ENCODE measurements at places on chromosomes 2 and 18.

DNA sequence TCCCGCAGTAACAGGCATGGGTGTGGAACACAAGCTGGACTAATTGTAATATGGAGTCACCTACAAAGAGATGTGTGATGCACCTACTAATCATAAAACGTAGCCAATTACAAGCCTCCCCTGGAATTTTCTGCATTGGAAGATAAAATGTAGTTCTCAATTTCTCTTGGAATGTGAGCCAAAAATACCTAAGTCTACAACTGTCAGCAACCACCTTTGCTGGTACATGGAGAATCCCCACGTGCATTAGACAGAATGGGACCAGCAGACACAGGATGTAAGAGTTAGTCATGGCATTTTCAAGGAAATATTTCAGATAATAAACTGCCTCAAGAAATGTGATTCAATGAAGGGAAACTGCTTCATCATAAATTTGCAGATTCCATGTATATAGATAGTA, 85.6 kb upstream of the DCC start:
- DNase-seq = no peak

GRCh38 chr2:74742471-74742870, 88.4 kb downstream of the SEMA4F start:
- DNase-seq = no peak

DNA sequence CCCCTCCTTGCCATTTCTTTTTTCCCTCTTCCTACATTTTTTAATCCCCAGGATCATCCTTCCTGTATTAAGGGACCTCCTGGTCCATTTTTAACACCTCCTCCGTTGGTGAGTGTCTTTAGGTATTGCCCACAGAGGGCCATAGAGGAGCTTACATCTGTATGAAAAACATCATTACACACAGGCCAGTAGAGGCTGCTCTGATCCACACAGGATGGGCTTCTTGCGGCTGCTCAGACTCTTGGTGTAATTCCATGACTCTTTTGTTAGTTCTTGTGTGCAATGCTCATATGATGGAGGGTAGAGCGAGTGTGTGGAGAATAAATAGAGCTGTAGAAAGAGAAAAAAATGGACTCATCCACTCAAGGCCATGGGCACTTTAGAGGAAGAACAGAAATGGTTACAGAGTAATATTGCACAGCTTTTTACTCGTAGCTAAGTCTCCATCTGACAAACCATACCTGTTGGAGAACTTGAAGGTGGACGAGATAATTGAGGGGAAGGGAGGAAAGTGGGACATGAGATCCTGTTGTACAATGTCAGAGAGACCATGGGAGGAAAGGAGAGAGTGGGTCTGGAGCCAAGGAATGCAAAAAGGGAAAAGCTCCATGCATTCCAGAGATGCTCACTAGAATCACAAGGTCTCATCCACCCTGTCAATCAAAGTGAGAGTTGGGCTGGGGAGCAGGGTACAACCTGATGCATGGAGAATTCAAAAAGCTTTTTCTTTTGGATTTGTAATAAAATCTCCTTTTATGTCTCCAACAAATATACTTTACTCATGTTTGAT, 129.7 kb upstream of the TNP1 start:
- no peak for DNase-seq

DNA sequence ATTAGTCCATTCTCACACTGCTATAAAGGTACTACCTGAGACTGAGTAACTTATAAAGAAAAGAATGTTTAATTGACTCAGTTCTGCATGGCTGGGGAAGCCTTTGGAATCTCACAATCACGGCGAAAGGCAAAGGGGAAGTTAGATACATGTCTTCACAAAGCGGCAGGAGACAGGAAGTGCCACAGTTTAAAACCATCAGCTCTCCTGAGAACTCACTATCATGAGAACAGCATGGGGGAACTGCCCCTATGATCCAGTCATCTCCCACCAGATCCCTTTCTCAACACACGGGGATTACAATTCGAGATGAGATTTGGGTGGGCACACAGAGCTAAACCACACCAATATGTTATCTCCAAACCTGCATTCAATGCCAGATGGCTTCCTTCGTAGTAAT, 716.1 kb downstream of the DCC start:
- DNase-seq = no peak

- no peak for DNase-seq
Measured at GRCh38 chr2:101843471-101843870, 146.0 kb downstream of the MAP4K4 start.

GRCh38 chr2:151721161-151721560, 13.1 kb downstream of the NEB start:
- DNase-seq = no peak

DNA sequence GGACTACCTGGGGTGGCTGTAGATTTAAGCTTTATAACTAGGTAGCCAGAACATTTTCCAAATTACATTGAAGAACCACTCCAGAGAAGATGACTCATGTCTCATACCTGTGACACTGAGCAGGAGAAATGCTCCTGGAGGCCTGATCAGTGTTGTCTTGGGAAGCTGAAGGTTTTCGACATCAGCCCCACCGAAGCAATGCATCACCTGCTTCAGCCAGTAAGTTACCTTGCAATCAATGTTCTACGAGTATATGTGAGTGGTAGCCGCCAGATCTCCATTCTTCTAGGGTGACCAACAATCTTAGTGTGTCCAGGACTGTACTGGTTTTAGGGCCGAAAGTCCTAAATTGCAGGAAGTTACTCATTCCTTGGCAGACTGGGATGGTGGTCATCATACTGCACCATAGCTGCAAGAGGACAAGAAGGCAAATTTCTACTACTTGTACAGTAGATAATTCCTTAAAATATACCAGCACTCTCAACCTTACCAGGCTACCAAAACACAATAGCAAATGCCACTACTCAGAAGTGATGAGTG, 109.3 kb upstream of the LINC00305 start:
- no peak for DNase-seq

- no peak for DNase-seq
Measured at GRCh38 chr2:162002623-162003235, 71.3 kb downstream of the DPP4 start.

GRCh38 chr2:146214394-146214929, 1630.4 kb upstream of the ACVR2A start:
- no peak for DNase-seq

GRCh38 chr2:102030855-102031527, 39.2 kb downstream of the IL1R2 start:
- DNase-seq = no peak

- DNase-seq = no peak
Measured at GRCh38 chr18:31138709-31139108, 23.9 kb downstream of the DSC1 start.

GRCh38 chr2:9752441-9753275, 90.6 kb upstream of the TAF1B start:
- DNase-seq = peak; percentile 77

GRCh38 chr18:26442126-26442525, 106.2 kb downstream of the KCTD1 start:
- no peak for DNase-seq

GRCh38 chr2:54386585-54386984, 69.5 kb upstream of the SPTBN1 start:
- DNase-seq = no peak

DNA sequence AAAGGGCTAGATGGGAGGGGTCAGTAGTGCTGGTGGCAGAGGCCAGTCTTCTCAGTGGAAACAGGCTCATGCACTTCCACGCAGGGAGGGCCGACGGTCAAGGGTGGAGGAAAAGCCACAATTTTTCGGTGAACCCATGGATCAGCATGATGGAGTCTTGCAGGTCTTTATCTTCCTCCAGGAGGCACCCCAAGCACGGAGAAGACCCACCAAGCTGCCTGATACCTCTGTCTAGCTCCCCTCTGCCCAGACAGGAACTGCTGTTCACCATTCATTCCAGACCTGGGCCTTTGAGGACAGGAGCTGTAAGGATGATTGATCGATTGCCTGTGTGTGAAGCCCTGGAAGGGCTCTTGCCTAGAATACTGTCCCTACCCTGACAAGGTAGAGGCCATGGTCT, 2.8 kb upstream of the LRRFIP1 start:
- no peak for DNase-seq

- no peak for DNase-seq
Measured at GRCh38 chr2:111238296-111238695, 117.6 kb downstream of the BCL2L11 start.

DNA sequence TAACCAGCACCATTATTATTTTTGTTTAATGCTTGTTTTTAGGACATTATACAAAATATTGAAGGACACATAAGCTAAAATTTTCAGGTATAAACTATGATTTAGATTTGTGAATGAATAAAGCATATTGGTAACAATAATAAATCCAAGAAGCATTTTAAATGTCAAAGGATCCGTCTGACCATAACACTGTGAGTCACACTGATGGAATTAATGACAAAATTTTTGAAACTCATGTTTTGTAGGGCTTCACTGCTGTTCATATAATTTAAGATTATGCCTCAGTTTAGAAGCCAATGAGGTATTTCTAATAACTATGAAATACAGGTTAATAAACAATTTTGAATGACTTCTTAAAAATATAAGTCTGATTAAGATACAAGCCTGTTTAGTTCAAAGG, 124.6 kb downstream of the TMEFF2 start:
- no peak for DNase-seq

DNA sequence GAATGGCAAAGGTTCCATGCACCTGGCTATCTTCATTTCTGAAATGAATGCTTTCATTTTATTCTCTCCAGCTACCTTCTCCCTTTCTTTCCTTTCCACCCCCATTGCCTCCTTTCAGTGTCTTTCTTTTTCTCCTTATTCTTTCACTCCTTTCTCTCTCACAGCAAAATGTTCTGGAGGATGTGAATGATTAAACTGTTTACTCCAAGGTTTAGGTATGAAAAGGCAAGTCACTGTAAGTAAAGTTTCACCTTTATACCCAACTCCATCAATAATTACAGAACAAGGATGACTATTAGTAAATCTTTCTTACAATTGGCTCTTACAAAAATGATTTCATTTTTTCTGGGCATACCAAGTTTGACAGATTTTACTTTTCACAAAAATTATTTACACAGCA, 4.3 kb downstream of the PAX8 start:
- DNase-seq = no peak

GRCh38 chr2:98277162-98277859, 68.9 kb upstream of the CNGA3 start:
- no peak for DNase-seq

DNA sequence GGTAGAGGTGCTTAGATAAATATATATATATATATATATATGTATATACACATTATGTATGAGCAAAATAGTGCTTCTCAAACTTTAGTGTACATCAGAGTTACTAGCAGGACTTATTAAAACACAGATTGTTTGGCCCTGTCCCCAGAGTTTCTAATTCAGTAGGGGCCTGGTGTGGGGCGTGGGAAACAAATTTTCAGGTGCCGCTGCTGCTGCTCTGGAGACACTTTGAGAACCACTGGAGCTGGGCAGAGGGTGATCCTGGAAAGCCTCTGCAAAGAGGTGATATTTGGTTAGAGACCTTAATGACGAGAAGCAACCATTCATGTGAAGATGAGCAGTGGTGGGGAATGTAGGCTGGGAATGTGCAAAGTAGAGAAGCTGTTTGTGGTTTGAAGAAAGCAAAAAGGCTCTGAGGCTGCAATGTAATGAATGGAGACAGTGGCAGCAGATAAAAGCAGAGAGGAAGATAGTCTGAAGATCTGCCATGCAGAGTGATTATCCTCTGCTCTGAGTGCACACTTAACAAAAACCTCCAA, 142.9 kb downstream of the PLCL1 start:
- DNase-seq = no peak

DNA sequence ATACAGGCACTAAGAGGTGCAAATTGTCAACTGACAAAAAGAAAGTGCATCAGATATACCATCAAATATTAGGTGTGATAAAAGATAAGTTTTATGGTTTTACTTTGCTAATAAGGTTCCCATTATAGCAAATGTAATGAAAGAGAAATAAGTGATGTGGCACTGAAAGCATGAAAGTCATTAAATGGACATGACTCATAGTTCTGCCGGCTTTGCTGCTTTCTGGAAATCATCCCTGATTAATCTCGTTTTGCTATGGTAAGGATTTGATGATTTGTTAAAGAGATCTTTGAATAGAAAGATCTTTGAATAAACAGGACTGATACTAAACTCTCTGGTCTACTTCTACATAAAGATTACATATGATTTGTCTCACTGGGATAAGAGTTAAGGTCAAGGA, 72.7 kb downstream of the CLIP4 start:
- DNase-seq = no peak

DNA sequence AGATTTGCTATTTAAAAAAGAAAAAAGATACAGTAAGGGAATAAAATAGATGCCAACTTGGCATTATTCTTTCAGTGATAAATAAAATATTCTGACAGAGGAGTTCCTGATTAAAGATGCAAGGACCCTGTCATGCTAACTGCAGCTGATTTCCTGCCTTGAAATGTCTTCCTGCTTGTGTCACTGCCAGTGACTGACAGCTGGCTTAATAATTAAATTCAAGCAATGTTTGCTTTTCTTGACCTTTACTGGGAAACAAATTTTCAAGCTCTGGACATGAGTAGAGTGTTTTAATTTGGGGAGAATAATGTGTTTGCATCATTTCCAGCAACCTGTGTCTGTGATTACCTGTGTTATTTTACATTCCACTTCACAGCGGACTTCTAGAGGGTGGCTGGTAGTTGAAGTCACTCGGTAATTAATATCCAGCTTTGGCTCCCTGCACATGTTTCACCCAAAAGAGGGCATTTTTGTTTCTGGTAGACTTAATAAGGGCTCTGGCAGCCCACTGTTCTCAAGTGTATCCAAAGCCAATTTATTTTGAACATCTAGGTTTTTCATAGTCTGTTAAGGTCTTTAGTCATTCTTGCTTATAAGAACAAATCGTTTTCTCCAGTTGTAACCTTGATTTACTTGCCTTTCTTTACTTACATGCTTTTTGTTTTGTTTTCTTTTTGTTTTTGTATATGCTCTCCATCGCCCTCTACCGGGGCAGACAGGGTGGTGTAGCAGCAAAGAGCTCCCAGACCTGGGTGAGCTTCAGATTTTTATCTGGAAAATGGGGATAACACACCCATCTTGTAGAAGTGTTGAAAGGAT, 48.5 kb upstream of the PROKR1 start:
- peak; percentile 4 for DNase-seq

GRCh38 chr2:146984014-146984413, 860.8 kb upstream of the ACVR2A start:
- DNase-seq = no peak

DNA sequence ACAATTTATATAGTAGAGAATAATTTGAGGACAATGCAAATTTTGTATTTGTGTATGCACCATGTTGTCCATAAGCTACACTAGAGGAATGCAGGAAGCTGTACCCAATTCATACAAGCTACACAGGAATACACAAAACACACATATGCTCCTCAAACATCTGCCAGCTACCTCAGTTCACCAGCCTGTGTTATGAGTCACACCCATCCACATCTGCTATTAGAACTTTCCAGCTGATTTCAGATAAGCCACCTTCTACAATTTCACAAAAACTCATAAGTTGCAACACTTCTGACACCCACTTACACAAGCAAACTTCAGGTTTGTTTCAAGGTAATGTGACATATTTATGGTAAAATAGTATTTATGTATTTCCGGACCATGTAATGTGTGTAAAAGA, 438.9 kb downstream of the SATB2 start:
- DNase-seq = no peak

DNA sequence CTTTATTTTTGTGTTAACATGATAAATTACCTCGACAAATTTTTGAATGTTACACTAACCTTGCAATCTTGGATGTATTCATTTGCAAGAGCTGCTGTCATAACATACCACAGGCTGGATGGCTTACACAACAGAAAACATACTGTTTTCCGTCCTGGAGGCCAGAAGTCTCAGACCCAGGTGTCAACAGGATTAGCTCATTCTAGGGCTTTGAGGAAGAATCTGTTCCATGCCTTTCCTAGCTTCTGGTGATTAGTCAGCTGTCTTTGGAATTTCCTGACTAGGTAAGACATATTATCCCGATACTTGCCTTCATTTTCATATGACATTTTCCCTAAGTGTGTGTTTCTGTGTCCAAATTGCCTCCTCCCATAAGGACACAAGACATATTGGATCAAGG, 188.6 kb upstream of the CDH19 start:
- DNase-seq = no peak

Measured in T1000 (cell line).